ENCODE measurements at places on chromosomes 16 and 17.

- DNase-seq = peak; percentile 49
Measured at GRCh38 chr17:19376811-19377210, 1.5 kb upstream of the MAPK7 start.

DNA sequence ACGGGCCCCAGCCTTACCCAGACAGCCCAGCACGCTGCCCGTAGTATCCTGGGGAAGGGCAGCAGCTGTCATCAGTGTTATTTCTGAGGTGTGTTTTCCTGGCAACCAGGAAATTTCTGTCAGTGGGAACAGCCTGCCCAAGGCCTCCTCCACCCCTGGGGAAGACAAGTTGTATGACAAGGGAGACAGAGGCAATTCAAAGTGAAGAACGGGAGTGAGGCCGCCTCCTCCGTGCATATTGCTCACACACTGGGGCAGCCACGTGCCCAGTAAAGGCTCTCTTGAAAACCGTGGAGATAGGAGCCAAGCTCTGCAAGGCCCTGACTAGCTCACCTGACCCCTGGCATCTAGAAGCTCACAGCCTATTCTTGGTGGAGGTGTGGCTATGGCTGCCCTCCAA is 57.6 kb downstream of the RAI1 start:
- DNase-seq = peak; percentile 89

DNA sequence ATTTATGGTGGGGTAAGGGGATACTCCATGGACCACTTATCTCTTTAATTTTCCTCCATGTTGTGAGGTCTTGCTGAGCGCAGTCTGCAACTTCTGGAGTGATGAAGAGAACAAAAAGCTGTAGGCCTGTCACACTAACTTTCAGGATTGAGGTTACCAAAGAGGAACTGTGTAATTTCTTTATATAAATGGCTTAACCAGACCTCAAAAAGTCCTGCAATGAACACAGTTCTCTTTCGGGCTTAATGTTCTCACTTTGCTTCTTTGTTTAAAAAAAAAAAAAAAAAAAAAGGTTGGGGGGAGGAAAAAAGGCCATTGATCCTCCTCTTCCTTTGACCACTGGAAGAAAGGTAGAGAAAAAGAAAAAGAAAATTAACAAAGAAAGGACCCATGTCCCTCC is 86.8 kb upstream of the SOX9 start:
- no peak for DNase-seq

DNA sequence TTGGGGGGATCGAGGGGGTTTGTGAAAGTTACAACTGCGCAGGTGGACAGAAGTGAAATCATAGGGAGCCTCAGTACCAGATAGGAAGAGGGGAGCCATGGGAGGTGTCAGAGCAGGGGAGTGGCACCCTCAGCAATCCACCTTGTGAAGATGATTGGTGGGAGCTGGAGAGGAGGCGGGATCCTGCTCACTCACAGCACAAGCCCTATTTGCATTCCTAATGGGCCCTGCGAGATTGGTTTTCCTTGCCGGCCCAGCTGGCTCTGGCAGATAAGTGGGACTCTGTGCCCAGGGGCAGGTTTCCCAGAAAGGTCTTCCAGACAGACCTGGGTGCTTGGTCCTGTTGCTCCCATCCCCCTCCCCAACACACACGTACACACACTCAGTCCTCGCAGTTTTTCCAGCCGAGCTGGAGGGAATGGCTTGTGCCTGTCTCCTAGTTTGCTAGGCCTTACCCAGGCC is 9.4 kb downstream of the WNT3 start:
- DNase-seq = no peak

DNA sequence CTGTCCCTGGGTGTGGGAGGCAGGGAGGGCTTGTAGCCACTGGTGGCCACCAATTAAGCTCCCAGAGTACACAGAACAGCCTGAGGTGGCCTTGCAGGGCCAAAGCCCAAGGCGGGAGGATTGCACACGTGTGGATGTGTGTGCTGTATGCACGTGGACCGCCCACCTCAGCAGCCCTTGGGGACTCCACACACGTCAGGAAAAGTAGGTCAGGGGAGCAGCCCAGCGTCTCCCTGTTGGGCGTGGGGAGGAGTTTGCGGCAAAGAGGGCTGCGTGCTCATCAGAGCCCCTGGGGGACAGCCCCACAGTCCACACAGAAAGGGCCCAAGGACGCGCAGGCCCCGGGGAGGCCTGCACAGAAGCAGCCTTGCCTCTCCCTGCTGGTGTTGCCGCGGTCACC is 19.6 kb downstream of the SBK1 start:
- no peak for DNase-seq

DNA sequence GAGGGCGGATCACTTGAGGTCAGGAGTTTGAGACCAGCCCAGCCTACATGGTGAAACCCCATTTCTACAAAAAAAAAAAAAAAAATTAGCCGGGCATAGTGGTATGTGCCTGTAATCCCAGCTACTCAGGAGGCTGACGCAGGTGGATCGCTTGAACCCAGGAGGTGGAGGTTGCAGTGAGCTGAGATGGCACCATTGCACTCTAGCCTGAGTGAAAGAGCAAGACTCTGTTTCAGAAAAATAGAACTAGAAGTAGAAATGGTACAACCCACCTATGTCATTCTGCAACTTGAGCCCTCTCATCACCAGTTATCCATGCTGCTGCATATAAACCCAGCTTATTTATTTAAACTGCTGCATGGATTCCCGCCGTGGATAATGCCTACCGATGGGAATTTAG is 1.6 kb downstream of the SCNN1B start:
- DNase-seq = no peak

DNA sequence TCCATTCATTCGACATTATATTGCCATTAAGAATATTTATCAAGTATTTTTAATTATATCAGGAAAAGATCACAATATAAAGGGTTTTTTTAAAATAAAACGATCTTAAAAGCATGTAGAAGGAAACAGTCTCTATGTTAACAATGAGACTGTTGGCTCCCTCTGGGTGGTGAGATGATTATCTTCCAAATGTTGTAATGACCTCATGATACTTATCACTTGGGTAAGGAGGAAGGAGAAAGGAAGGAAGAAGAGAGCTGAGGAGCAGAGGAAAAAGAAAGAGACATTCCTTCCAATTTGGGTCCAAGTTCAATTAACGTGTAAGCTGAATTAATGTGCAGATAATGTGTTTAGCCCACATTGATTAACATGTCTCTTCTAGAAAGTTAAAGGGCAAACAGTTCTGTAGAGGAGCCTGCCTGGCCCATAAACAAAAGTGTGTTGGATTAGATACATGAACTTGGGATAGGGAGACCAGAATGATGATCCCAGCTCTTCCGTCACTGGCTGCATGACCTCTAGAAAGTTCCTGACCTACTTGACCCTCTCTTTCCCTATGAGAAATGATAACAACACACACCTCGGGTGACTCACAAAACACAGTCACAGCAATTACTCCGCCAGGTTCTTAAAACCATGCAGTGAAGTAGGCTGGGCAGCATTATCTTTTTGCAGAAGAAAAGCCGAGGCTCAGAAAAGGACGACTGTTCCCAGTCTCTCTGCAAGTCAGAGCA is 32.0 kb downstream of the PIMREG start:
- DNase-seq = no peak

GRCh38 chr17:81494626-81495377 is 17.8 kb downstream of the ACTG1 start:
- peak; percentile 61 for DNase-seq

GRCh38 chr17:9533441-9533840 is 42.2 kb downstream of the STX8 start:
- DNase-seq = no peak

DNA sequence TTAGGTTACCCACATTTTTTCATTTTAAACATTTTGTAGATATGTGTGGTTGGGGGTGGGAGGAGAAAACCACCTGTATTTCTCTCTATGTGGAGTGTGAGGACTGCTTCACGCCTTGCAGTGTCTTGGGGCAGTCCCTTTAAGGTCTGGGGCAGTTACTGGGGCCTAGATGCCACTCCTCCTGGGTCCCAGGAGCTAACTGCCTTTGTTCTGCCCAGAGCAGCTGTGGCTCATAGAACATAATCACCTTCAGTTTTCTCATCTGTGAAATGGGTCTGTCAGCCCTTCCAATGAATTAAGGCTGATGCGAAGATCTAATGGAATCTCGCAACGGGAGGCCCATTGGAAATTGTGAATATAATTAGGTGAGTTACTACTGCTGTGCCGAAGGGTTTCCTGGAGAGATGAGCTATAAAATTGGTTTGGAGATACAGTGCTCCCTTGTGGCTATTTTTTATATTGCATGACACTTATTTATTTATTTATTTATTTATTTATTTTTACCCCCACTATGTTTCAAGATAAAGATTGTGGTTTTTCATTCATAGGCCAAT is 22.9 kb downstream of the DHRS7C start:
- peak; percentile 38 for DNase-seq

DNA sequence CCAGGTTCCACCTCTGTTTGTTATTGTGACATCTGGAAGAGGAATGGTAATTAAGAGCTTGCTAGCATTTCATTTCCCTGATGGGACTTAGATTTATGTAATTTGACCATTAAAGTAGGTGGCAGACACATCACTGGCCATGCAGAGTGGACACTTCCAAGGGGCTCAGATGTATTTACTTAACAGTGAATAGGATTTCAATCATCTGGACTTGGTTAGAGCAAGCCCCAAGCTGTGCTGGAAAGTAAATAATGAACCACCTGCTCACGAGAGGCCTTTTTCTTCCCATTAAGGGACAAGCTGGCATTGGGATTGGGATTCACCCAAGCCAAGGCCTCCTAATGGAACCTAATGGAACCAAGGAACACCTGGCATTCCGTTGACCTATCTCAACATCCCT is 395.3 kb downstream of the HS3ST4 start:
- no peak for DNase-seq

- no peak for DNase-seq
Measured at GRCh38 chr17:52202520-52203080, 44.1 kb upstream of the CA10 start.
